Ascending aorta (tissue), 2 donors: ENCODE measurements at places on chromosomes 5 and 9.

DNA sequence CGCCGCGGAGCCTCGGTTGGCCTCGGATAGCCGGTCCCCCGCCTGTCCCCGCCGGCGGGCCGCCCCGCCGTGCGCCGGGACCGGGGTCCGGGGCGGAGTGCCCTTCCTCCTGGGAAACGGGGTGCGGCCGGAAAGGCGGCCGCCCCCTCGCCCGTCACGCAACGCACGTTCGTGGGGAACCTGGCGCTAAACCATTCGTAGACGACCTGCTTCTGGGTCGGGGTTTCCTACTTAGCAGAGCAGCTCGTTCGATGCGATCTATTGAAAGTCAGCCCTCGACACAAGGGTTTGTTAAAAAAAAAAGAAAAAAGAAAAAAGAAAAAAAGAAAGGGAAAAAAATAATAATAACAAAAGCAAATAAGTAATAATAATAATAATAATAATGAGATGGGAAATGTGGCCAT, 112.8 kb downstream of the GCNT1 start:
- DNase-seq = no peak

DNA sequence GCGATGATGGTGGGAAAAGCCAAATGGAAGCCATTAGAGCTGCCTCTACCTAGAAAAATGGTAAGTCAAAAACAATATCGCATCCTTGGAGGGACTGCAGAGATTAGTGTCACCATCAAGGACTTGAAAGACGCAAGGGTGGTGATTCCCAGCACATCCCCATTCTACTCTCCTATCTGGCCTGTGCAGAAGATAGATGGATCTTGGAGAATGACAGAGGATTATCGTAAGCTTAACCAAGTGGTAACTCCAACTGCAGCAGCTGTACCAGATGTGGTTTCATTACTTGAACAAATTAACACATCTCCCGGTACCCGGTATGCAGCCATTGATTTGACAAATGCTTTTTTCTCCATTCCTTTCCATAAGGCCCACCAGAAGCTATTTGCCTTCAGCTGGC, 23.8 kb downstream of the ERP44 start:
- DNase-seq = no peak

DNA sequence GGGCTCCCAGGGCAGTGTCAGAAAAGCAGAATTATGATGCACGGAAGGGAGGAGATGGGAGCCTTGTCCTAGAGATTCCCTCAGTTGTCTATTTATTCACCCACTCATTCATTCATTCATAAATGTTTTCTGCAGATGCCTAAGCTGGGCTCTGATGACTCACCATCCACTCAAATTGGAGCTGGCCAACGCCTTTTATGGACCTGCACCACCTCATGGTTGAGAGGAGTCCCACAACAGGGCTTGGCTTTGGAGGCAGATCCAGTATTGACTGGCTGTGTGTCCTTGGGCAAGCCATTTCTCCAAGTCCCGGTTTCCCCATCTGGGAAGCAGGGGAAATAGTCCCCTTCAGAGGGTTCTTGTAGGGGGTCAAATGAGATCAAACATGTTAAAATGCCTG, 227.8 kb downstream of the MELK start:
- no peak for DNase-seq

DNA sequence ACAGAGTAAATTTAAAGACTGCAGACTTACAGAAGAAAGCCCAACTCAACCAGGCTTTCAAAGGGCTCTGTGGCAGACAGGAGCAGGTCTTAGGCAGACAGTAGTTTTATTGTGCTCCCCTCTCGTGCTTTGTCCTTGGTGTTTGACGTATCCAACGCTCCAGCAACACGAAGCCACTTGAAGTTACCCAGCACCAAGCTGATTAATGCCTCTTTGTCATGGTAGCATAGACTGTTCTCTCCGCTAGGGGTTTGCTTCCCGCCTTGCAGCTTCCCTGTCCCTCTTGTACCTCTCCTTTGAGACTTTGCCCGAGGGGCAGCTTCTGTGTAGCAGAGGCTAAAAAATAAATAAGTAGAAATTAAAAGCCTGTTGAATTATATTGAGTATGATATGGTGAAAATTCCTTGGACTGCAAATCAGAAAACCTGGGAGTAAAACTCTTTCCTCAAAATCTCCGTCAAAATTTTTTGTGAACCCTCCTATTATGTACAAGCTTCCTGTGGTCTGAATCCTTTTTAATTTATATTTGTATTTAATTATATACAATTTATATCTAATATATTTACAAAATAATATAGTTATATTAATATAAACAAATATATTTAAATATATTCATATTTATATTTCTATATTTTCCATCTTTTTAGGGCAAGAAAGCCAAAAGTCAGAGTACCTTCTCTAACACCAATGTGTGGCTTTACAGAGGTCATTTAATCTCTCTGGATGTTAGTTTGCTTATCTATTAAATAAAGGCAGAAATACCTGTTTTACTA, 405.4 kb downstream of the DMAC1 start:
- DNase-seq = no peak

DNA sequence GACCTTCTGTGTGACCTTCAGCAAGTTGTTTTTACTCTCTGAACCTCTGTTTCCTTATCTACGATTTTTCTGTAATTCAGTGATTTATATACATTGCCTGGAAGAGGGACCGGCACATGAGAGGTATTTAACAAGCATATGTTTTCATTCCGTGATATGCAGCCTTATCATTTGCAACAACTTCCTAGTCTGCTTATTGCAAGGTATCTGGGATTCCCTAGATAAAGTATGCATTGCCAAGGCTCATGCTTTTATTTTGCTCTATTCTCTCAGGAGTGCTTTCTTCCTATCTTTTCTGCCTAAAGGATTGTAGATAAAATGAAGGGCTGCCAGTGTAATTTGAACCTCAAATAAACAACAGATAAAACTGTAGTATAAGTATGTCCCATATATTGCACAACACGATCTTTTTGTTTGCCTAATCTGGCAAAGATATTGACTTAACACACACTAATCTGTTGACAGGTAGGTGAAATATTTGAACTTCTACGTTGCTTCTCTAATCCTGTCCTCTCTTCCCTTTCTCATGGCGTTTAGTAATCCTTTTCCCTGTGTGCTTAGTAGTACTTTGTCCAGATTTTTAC, 377.2 kb upstream of the TNC start:
- no peak for DNase-seq

- DNase-seq = no peak
Measured at GRCh38 chr5:96141749-96142148, 180.1 kb upstream of the ELL2 start.

DNA sequence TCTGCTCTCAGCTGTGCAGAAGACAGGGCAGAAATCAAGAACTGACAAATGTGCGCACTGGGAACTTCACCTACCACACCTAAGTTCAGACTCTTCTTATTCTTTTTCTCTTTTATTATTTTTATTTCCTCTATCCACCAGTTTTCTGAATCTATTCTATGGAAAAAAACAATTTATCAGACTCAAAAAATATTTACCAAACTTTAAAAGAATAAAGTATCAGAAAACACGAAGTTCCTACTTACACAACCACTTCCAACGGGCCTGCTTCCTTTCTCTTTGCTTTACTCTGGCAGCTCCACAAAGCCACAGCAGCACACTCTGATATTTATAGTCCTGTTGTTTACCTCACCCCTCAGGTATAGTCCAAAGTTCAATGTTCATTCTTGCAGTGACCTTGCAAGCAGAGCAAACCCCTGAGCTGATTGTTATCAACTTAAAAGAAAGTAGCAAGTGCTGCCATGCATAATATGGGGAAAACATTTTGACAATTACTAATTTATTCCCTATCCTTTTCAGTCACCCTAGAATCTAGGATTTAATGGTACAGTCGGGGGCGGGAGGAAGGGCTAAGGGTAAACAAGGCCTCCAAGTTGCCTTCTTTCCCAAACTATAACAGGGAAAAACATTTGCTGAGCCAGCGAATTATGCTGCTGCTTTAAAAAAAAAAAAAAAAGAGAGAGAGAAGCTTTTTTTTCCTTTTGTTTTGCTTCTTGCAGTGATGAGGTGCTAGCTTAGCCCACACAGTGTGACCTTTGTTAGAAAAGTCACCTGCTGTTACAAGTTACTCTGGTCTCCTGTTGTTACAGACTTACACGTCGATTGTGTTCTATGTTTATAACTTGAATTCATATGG, at the start of gene SELENOP:
Gene SELENOP, minus strand, starts transcription at position 302 of the 856 bp plus-strand sequence. CDS start 3,539 bp downstream, outside the sequence.
- no peak for DNase-seq

DNA sequence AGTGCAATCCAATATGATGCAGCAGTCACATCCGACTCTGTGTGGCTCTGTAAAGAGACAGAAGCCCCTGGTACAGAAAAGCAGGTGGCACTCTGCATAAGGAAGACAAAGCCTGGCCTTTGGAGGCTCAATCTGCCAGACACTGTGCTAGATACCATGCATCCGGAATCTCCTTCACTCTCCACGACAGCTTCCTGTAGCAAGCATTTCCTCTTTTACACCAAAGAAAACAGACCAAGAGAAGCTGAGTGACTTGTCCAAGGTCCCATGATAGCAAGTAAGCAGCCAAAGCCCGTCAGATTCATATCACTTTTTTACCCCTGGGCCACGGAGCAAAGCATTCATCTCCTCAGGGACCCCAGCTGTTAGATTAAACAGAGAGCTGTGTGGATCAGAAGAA, 64.2 kb upstream of the SMIM23 start:
- no peak for DNase-seq

- no peak for DNase-seq
Measured at GRCh38 chr5:35990941-35991611, at the start of gene UGT3A1. UGT3A1 (minus strand) TSS chr5:35991390; CDS start chr5:35991240, 150 bp downstream.

GRCh38 chr9:98438666-98439065, 183.2 kb upstream of the TBC1D2 start:
- no peak for DNase-seq

GRCh38 chr5:126852091-126852571, 75.2 kb downstream of the LMNB1 start:
- no peak for DNase-seq

GRCh38 chr5:72140711-72141110, 33.4 kb downstream of the MAP1B start:
- DNase-seq = no peak

GRCh38 chr9:133713150-133713959, 24.8 kb downstream of the SARDH start:
- DNase-seq = no peak

DNA sequence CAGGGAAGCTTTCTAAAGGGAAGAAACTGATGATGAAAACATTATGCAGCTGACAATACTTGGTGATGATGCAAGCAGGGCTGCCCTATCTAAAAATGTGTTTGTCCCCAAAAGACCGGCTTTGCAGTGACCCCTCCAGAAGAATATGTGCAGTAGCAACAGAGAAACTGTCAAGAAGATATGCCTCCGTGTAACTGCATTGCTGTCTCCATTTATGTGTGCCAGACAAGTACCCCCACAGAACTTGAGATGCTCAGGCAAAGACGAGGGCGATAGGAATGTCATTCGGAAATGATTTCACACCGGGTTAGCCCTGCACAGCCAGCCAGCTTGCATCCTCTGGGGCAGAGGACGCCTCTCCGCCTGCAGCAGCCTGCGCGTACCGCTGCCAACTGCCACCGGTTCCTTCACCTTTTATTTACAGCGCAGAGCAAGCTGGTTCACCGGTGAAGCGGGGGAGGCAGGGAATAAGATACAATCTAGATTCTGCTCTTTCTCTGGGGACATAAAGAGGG, 2.0 kb downstream of the GABBR2 start:
- no peak for DNase-seq
